ENCODE measurements at places on chromosomes 11 and 22.

GRCh38 chr22:47625531-47626427, 863.3 kb downstream of the TBC1D22A start:
- no peaks in the 10 kb centered on the region for H3K36me3 ChIP-seq
- H3K4me3 ChIP-seq, result no peak overlapping the region
- H3K27me3 ChIP-seq, result peaks cover 9% of the 10 kb centered on the region

DNA sequence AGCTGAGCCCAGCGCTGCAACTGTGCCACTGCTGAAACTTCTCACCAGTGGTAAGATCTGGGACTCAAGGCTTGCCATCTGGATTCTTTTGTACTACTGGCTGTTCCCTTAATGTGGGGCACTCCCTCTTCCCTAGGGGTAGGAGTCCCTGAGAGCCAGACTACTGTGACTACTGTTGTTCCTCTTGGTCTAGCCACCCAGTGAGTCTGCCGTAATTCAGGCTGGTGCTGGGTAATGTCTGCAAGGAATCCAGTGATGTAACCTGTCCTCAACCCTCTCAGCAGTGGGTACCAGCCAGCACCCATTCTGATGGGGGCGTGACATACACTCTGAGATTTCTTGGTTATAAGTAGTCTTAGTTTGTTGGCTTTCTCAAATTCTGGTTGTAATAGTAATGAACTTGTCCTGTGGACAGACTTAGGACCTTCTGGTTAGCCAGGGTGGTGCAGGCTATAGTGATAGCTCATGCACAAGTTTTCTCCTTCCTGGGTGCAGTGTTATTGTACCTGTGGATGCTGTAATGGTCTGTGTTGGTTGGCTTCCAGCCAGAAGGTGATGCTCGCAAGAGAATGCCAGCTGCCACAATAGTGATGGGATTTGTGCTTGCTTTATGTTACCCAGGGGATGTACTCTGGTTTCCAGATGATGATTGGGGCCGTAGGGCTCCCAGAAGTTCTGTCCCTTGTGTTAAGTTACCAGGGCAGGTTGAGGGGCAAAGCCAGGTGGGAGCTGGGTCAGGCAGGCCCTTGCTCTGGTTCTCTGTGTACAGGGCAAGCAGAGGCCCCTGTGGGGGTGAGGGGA, 65.5 kb downstream of the ARHGAP42 start:
- no peaks in the 10 kb centered on the region for H3K27me3 ChIP-seq
- no peak for DNase-seq
- H3K4me1 ChIP-seq, result no peaks in the 10 kb centered on the region
- no peak overlapping the region for H3K4me3 ChIP-seq
- no peaks in the 10 kb centered on the region for H3K36me3 ChIP-seq

GRCh38 chr11:129145276-129145675, 46.8 kb downstream of the ARHGAP32 start:
- H3K27me3 ChIP-seq, result no peaks in the 10 kb centered on the region
- no peak overlapping the region for H3K27ac ChIP-seq
- H3K4me1 ChIP-seq, result no peaks in the 10 kb centered on the region
- DNase-seq, result no peak

DNA sequence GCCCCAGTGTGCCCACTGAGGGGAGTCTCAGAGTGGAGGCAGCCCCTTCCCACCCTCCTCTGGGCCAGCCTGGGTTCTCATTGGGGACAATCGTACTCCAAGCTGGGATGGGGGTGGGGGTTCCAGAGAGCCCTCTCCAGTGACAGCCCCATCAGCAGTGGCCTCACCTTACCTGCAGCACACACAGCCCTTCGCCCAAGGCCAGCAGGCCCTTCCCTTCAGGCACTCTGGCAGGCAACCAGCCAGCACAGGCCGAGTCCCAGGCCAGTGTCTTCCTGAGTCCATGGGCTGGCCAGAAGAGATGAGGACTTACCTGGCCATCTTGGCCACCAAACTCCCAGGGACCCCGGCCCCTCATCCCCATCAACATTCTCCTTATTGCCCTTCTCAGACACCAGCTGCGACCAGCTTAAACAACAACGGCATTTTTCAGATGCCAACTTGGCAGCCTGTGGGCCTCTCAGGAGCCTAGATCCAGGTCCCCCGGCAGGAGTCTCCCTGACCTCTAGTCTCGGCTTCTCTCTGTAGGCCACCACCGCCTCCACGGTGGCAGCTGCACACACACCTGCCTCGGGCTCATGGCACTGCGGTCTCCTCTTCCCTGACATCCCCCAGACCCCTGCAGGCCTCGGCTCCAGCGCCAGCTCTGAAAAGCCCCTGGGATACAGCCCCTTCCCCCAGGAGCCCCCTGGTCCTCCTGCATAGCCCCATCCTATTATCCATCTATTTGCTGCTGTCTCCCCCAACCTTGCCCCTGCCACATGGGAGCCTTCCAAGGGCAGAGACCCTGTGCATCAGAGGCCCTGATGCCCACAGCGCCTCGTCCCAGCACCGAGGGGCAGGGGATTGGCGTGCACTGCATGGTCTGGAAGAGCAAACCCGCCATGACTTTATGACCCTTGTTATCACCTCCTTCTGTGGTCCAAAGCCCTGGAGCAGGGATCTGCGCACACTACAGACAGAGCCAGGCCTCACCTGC, 111.2 kb upstream of the FGF3 start:
- peaks cover 4% of the 10 kb centered on the region for H3K4me1 ChIP-seq
- no peak overlapping the region for H3K27ac ChIP-seq
- no peak for DNase-seq
- no peaks in the 10 kb centered on the region for H3K36me3 ChIP-seq
- H3K27me3 ChIP-seq, result peaks cover 29% of the 10 kb centered on the region

- H3K4me1 ChIP-seq, result peaks cover 24% of the 10 kb centered on the region
- peaks cover 7% of the 10 kb centered on the region for H3K36me3 ChIP-seq
- H3K27ac ChIP-seq, result peak within 1 kb of the TSS; percentile 89
- peak within 1 kb of the TSS; percentile 98 for H3K4me3 ChIP-seq
- H3K27me3 ChIP-seq, result no peaks in the 10 kb centered on the region
- DNase-seq, result peak; percentile 92
Measured at GRCh38 chr11:114439229-114440120, at the start of gene REXO2. Gene REXO2 (plus strand): TSS chr11:114439467. CDS start chr11:114439529, 62 bp downstream.

DNA sequence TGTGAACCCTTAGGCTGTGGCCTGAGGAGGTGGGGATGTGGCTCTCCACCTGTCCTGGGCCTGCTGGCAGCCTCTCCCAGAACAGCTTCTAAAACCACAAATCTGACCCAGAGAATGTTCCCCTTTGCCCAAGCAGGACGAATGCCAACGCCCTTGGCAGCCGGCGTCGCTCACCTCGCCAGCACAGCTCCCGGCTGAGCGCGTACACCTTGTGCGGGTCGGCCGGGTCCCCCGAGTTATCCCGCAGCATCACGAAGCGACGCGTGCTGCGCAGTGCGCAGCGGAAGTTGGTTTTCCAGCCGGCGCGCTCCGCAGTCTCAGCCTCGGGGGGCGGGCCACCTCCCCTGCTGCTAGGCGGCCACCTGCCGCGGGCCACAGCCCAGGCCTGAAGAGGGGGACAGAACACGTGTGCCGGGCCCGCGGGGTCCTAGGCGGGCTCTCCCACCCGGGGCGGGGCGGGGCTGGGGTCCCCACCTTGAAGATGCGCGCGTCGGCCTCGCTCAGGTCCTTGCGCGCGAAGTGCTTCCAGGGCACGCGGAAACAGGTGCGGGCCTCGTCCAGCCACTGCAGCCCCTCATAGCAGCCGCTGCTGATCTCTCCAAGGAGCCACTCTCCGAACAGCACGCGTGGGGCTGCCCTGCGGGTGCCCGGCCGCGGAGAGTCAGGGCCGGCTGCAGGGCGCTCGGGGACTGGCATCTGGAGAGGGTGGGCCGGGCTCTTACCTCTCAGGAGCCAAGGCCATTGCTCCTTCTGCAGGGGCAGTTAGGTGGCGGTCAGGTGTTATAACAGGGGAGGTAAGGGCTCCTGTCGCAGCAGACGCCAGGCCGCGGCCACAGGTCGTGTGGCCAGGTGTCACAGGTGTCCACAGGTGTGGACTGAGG, 887 bp downstream of the IRF7 start:
- no peaks in the 10 kb centered on the region for H3K27me3 ChIP-seq
- DNase-seq, result no peak
- peaks cover 14% of the 10 kb centered on the region for H3K36me3 ChIP-seq
- H3K4me3 ChIP-seq, result peak overlapping the region; percentile 85
- peak overlapping the region; percentile 94 for H3K27ac ChIP-seq
- H3K4me1 ChIP-seq, result peaks cover 10% of the 10 kb centered on the region

DNA sequence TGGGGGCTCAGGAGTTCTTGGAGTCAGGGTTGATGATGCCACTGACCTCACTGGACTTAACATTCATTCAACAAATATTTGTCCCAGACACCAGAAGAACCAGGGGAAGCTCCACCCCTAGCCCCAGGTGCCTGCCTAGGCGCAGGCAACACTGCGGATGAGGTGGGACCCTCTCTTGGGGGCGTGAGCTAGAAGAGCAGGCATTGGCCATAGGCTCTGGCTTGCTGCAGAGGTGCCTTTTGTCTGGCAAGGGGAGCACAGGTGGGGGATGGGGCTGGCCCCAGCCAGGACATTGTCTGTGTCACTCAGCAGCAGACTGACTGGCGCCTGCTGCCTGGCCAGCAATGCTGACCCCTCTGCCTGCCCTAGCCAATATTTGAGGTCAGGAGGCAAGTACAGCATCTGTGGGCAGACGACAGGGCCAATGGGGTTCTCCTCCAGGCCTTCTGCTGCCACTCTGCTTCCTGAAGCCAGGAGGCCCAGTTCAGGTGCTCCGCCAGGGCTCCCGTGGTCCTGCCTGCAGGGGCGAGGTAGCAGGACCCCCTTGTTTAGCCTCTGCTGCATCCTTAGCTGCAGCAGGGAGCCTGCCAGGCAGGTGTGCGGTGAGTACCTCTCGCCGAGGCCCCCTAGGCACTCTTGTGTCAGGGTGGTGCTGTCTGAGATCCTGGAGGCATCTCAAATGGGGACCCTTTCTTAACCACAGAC, 4.0 kb downstream of the LINC01488 start:
- H3K36me3 ChIP-seq, result no peaks in the 10 kb centered on the region
- no peak for DNase-seq
- H3K4me3 ChIP-seq, result no peak overlapping the region
- H3K27me3 ChIP-seq, result no peaks in the 10 kb centered on the region

- DNase-seq, result no peak
- H3K4me3 ChIP-seq, result no peak overlapping the region
- no peaks in the 10 kb centered on the region for H3K36me3 ChIP-seq
- H3K4me1 ChIP-seq, result peaks cover 13% of the 10 kb centered on the region
Measured at GRCh38 chr11:10659339-10660216, 34.0 kb downstream of the IRAG1 start.

- no peak overlapping the region for H3K27ac ChIP-seq
- no peaks in the 10 kb centered on the region for H3K4me1 ChIP-seq
- H3K36me3 ChIP-seq, result no peaks in the 10 kb centered on the region
- no peak overlapping the region for H3K4me3 ChIP-seq
- H3K27me3 ChIP-seq, result peaks cover 11% of the 10 kb centered on the region
Measured at GRCh38 chr11:115454525-115454924, 49.7 kb downstream of the CADM1 start.

- H3K4me3 ChIP-seq, result no peak overlapping the region
- no peaks in the 10 kb centered on the region for H3K27me3 ChIP-seq
Measured at GRCh38 chr11:29187215-29187614, 829.6 kb downstream of the KCNA4 start.

- DNase-seq, result no peak
- no peak overlapping the region for H3K27ac ChIP-seq
- no peaks in the 10 kb centered on the region for H3K4me1 ChIP-seq
- peaks cover 4% of the 10 kb centered on the region for H3K36me3 ChIP-seq
- no peak overlapping the region for H3K4me3 ChIP-seq
- H3K27me3 ChIP-seq, result no peaks in the 10 kb centered on the region
Measured at GRCh38 chr11:68047437-68048290, 8.8 kb downstream of the TCIRG1 start.

DNA sequence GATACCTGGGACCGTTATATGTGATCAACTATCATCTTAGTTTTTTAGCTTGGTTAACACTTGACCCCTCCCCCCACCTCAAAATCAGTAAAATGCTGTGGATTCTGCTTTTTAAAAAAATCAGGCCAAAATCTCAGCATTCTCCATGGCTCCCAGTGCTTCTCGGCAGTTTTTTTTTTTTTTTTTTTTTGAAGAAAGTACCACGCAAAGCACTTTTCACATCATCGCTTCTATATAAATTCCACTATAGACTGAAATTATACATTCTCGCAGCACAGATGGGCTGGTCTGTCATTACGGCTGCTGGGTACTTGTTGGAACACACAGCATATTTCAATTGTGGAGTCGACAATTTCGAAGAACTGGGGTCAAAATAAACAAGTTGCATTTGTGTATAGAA, 67.7 kb upstream of the PPARA start:
- H3K36me3 ChIP-seq, result no peaks in the 10 kb centered on the region
- DNase-seq, result no peak
- no peaks in the 10 kb centered on the region for H3K27me3 ChIP-seq
- H3K4me1 ChIP-seq, result no peaks in the 10 kb centered on the region
- H3K27ac ChIP-seq, result no peak overlapping the region

- H3K27ac ChIP-seq, result no peak overlapping the region
- peak; percentile 23 for DNase-seq
- H3K4me3 ChIP-seq, result no peak overlapping the region
Measured at GRCh38 chr11:2100361-2101170, 38.6 kb downstream of the IGF2 start.

DNA sequence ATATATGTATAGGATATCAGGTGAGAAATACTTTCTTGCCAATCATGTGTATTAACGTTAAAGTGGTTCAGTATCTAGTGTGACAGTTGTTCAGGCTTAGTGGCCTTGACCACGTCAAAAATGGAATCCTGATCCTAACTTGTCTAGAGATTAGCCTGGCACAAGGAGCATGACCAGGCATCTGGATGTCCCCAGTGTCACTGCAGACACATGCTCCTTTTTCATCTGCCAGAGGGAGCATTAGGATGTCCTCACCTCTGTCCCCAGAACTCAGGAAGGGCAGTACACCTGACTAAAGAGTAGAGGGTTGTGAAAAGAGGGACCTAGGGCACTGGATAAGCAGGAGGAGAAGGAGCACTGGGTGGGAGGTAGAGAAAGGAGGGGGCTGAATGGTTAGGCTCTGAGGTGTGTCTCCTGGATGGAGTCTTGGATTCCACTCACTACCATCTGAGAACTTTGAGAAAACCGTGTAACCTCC, 40.9 kb upstream of the GGTLC2 start:
- H3K27me3 ChIP-seq, result no peaks in the 10 kb centered on the region
- H3K36me3 ChIP-seq, result no peaks in the 10 kb centered on the region
- DNase-seq, result no peak

DNA sequence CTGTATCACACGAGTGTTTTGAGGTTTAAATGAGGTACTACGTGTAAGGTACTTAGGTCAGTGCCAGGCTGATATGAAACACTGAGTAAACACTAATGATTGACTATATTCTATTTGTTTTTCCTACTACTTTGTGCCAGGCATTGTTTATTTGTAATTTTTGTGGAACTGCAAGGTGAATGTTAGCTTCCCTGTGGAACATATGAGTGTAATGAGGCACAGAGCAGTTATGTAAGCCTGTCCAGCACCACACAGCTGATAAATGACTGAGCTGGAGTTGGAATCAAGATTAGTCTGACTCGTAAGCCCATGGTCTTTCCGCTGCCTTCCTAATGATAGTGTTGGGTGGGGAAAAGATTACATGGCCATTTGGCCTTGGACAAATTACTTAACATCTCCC, 5.9 kb downstream of the SLC37A2 start:
- no peak for DNase-seq
- peaks cover 45% of the 10 kb centered on the region for H3K27me3 ChIP-seq
- no peak overlapping the region for H3K4me3 ChIP-seq
- no peak overlapping the region for H3K27ac ChIP-seq
- peaks cover 13% of the 10 kb centered on the region for H3K4me1 ChIP-seq

Data from activated naive CD8-positive, alpha-beta T cell treated with anti-CD3 and anti-CD28 coated beads for 36 hours (primary cell).